ENCODE measurements at places on chromosomes 1 and 21. TPM values are rescaled to one million over a fixed set of nuclear protein-coding genes. Genes with fewer than 3 reads are reported as not detected.

GRCh38 chr1:210384625-210385024 lies 55.9 kb downstream of the HHAT start:
- DNase-seq: peak; percentile 56

GRCh38 chr21:15823486-15824150 lies 93.8 kb downstream of the USP25 start:
- DNase-seq: no peak

The CDK18 gene
- total RNA-seq: 16.4 TPM

The PLA2G2C gene
- total RNA-seq: not detected
